ENCODE measurements at places on chromosomes 1 and 21. TPM values are rescaled to one million over a fixed set of nuclear protein-coding genes. Genes with fewer than 3 reads are reported as not detected.

- DNase-seq: no peak
- no peak overlapping the region for H3K4me3 ChIP-seq
- peaks cover 4% of the 10 kb centered on the region for H3K4me1 ChIP-seq
- peaks cover 49% of the 10 kb centered on the region for H3K27me3 ChIP-seq
These were observed 6.6 kb downstream of the EPHB2 start for GRCh38 chr1:22717037-22717760.

PPM1J gene
- total RNA-seq: not detected

HSPB7 gene
- not detected for total RNA-seq

DNA sequence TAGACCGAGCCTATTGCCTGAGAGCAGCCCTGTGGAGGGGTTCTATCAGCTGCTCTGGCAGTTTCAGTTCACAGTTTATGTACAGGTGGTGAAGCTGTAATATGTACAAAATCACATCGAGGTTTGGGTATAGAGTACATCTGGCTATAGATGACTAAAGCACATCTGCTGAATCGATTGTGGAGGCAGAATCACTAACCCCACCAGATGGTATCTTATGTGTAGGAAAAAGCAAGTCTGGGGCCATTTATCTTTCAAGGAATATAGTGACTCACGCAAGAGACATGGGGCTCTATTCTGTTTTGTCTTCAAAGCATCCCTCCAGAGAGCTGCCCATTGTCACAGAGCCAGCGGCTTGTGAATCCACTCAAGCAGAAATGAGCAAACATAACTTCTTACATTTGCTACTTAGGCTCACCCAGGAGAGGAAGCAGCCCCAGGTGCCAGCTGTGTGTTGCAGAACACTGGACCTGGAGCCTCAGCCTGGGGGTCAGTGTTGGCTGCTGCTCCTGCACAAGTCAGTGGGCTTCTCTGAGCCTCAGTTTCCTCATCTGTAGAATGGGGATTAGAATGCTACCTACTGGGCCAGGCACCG lies 21.3 kb downstream of the MIIP start:
- no peaks in the 10 kb centered on the region for H3K36me3 ChIP-seq
- H3K27ac ChIP-seq: no peak overlapping the region
- no peak overlapping the region for H3K4me3 ChIP-seq

DNA sequence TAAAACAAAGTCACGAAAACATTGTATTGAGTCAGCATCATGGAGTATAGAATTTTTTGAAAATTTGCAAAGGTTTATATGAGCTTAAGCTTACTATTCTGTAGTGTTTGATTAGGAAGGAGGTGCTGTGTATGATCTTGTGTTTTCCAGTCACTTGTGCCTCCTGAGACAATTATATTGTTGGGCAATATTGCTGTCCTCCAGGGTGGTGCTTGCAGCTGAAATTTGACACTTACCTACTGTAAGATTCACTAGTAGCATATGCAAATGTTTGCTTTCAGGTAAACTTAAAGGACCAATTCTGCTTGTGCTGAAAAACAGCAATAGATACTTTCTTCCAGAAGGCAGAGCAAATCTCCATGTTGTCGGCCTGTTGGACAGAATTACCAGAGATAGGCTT lies 268.0 kb downstream of the TGFB2 start:
- no peak overlapping the region for H3K4me3 ChIP-seq
- H3K4me1 ChIP-seq: no peaks in the 10 kb centered on the region
- no peaks in the 10 kb centered on the region for H3K36me3 ChIP-seq
- DNase-seq: no peak

DNA sequence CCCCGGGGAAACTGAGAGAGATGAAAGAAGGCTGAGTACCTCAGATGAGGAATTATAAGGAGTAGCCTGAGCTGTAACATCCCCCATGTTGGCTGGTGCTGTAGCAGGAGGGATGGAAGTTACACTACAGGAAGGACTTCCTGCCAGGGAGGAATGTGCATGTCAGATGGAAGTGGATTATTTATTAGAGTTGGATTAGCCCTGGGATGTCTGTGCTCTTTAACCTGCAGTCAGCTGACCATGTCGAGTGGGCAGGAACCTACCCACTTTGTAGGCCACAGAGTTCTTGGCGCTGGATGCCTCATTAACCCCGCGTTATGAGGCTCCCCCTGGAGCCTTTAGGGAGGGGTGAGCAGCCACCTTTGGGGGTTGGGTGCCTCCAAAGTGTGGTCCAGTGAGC lies 757 bp upstream of the SEMA4A start:
- no peak for DNase-seq
- peak overlapping the region; percentile 58 for H3K27ac ChIP-seq
- no peak overlapping the region for H3K4me3 ChIP-seq
- no peaks in the 10 kb centered on the region for H3K36me3 ChIP-seq
- no peaks in the 10 kb centered on the region for H3K27me3 ChIP-seq

GLUL gene
- total RNA-seq: 10.2 TPM

DNA sequence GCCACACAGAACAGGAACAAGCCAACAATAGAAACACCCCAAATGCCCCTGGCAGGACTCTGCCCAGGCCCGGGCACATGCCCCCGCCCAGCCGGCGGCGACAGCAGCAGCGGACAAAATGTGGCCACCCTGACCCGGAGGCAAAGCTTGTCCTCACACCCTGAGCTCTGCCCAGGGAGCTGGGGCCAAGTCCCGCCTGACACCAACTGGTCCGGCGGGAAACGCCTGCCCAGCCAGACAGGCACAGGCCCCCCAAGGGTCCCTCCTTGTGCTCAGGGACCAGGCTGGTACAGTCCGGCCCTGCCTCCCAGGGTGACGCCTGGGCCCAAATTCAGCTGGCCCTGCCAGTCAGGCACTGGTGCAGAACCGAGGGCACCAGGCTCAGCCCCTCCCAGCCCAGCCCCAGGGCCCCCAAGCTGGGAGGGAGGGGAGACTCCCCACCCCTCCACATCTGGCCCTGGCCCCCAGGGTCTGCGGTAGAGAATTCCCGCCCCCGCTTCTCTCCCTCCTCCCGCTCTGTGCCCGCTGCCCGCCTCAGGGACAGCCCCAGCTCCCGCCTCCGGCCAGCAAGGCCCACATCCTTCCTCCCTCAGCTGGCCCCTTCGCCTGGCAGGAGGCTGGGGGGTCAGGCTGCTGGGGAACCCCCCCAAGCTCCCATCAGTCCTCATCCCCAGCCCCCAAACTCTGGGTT lies 2.0 kb downstream of the AHDC1 start:
- H3K27me3 ChIP-seq: no peaks in the 10 kb centered on the region
- H3K36me3 ChIP-seq: no peaks in the 10 kb centered on the region
- no peak for DNase-seq
- H3K27ac ChIP-seq: peak overlapping the region; percentile 56
- H3K4me1 ChIP-seq: peaks cover 36% of the 10 kb centered on the region

ADAMTS5 gene
- total RNA-seq: not detected

TARS2 gene
- total RNA-seq: 41.8 TPM

SLAMF9 gene
- total RNA-seq: not detected

- H3K4me3 ChIP-seq: no peak overlapping the region
- H3K4me1 ChIP-seq: no peaks in the 10 kb centered on the region
- H3K27ac ChIP-seq: no peak overlapping the region
- no peaks in the 10 kb centered on the region for H3K27me3 ChIP-seq
- no peak for DNase-seq
- no peaks in the 10 kb centered on the region for H3K36me3 ChIP-seq
These were observed 114.2 kb downstream of the BCAR3 start for GRCh38 chr1:93567255-93567918.

SPRR1A gene
- not detected for total RNA-seq

SMYD3 gene
- total RNA-seq: 19.1 TPM

GRCh38 chr1:16068356-16069270 lies 4.8 kb downstream of the FAM131C start:
- H3K4me3 ChIP-seq: no peak overlapping the region
- peaks cover 10% of the 10 kb centered on the region for H3K27me3 ChIP-seq
- H3K4me1 ChIP-seq: peaks cover 24% of the 10 kb centered on the region
- no peaks in the 10 kb centered on the region for H3K36me3 ChIP-seq
- no peak for DNase-seq

- no peaks in the 10 kb centered on the region for H3K36me3 ChIP-seq
- no peak overlapping the region for H3K4me3 ChIP-seq
- H3K27me3 ChIP-seq: peaks cover 4% of the 10 kb centered on the region
- no peak overlapping the region for H3K27ac ChIP-seq
- no peaks in the 10 kb centered on the region for H3K4me1 ChIP-seq
These were observed 119.8 kb downstream of the TPR start for GRCh38 chr1:186255266-186255665.

GRCh38 chr1:18556364-18556763 lies 74.3 kb upstream of the PAX7 start:
- peaks cover 47% of the 10 kb centered on the region for H3K27me3 ChIP-seq
- no peak overlapping the region for H3K4me3 ChIP-seq
- peaks cover 10% of the 10 kb centered on the region for H3K4me1 ChIP-seq
- no peaks in the 10 kb centered on the region for H3K36me3 ChIP-seq
- no peak for DNase-seq
- no peak overlapping the region for H3K27ac ChIP-seq

DNA sequence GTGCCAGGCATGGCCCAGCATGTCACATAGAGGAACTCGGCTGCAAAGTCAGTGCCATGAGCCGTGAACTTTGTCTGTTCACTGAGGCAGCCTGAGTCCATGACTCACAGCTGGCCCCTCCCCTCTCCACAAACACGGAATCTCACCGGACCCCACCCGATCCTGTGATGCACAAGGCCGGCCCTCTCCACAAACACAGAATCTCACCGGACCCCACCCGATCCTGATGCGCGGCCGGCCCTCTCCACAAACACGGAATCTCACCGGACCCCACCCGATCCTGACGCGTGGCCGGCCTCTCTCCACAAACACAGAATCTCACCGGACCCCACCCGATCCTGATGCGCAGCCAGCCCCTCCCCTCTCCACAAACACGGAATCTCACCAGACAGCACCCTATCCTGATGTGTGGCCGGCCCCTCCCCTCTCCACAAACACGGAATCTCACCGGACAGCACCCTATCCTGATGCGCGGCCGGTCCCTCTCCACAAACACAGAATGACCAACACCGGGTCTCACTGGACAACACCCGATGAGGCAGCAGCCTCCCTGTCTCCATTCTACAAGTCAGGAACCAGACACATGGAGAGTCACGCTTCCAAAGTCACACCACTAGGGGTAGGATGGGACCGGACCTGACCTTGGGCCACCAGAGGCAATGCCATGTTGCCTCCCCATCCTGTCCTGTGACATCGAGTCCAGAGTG lies 39.6 kb upstream of the GPR153 start:
- no peak overlapping the region for H3K4me3 ChIP-seq
- no peak overlapping the region for H3K27ac ChIP-seq
- no peak for DNase-seq
- H3K36me3 ChIP-seq: no peaks in the 10 kb centered on the region

DNA sequence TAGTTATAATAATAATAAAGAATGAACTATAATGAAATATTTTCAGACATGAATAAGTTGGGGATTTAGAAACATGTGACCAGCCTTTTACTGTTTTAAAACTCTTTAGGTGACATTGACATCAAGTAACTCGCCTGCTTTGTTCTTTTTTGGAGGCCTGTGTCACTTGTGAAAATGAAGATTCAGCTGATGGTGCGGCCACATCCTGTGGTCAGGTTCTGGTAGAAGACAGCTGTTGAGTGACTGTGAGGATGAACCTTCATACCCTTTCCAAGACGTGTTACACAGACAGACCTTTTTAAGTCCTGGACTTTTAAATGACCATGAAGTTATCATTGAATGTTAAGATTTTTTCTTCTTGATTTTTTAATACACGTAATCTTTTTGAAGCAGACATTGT lies 10.3 kb downstream of the UTS2 start:
- no peaks in the 10 kb centered on the region for H3K27me3 ChIP-seq
- H3K36me3 ChIP-seq: peaks cover 44% of the 10 kb centered on the region
- no peak overlapping the region for H3K27ac ChIP-seq
- H3K4me3 ChIP-seq: no peak overlapping the region
- H3K4me1 ChIP-seq: no peaks in the 10 kb centered on the region

GBP6 gene
- total RNA-seq: 0.19 TPM

C1QC gene
- total RNA-seq: 1.2 TPM

DNA sequence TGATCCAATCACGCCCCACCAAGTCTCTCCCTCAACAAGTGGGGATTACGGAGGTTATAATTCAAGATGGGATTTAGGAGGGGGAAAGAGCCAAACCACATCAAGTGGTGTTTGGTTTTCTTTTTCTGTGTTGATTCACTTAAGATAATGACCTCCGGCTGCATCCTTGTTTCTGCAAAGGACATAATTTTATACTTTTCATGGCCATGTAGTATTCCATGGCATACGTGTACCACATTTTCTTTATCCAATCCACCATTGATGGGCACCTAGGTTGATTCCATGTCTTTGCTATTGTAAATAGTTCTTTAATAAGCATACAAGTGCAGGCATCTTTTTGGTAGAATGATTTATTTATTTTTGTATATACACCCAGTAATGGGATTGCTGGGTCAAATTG lies 162.5 kb upstream of the JUN start:
- no peak for DNase-seq
- H3K4me1 ChIP-seq: peaks cover 72% of the 10 kb centered on the region
- H3K4me3 ChIP-seq: no peak overlapping the region
- H3K36me3 ChIP-seq: no peaks in the 10 kb centered on the region
- no peaks in the 10 kb centered on the region for H3K27me3 ChIP-seq
- no peak overlapping the region for H3K27ac ChIP-seq

DNA sequence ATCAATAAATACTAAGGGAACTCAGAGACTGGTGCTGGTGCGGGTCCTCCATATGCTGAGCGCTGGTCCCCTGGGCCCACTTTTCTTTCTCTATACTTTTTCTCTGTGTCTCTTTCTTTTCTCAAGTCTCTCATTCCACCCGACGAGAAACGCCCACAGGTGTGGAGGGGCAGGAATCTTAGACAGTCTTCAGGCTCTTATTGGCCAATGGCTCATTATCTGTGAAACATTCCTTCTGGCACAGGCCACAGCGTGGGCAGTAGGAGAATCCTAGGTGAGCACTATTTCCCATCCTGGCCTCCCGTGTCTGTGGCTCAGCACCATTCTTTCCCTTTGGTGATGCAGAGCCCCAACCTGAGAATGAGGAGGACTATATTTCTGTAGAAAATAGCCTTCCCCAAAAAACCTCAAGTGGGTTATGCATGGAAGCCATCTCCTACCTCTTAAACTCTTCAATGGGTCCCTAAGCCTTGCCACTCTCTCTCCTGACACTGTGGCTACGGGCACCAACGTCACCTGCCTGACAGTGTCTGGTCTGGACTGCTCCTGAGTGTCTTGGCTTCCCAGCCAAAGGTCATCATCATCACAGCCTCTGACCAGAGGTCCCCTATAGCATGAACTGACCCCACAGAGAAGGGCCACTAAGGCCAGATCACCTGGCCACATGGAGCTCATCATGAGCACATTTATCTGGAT lies 6.2 kb upstream of the SLAMF1 start:
- peaks cover 64% of the 10 kb centered on the region for H3K4me1 ChIP-seq
- no peak for DNase-seq
- no peaks in the 10 kb centered on the region for H3K36me3 ChIP-seq
- no peak overlapping the region for H3K27ac ChIP-seq

GRCh38 chr1:245556057-245556456 lies 401.3 kb downstream of the KIF26B start:
- no peak overlapping the region for H3K4me3 ChIP-seq
- no peaks in the 10 kb centered on the region for H3K36me3 ChIP-seq
- peaks cover 8% of the 10 kb centered on the region for H3K27me3 ChIP-seq
- no peaks in the 10 kb centered on the region for H3K4me1 ChIP-seq
- no peak overlapping the region for H3K27ac ChIP-seq

LRP8 gene
- total RNA-seq: 11.7 TPM

- no peaks in the 10 kb centered on the region for H3K27me3 ChIP-seq
- H3K27ac ChIP-seq: peak overlapping the region; percentile 8
- peaks cover 42% of the 10 kb centered on the region for H3K4me1 ChIP-seq
- no peak overlapping the region for H3K4me3 ChIP-seq
- no peak for DNase-seq
These were observed 92.5 kb upstream of the LRRC8D start for GRCh38 chr1:89728381-89728780.

GRCh38 chr1:29924017-29924431 lies 687.7 kb downstream of the PTPRU start:
- no peaks in the 10 kb centered on the region for H3K36me3 ChIP-seq
- no peak for DNase-seq
- H3K4me1 ChIP-seq: no peaks in the 10 kb centered on the region
- H3K27ac ChIP-seq: no peak overlapping the region
- no peak overlapping the region for H3K4me3 ChIP-seq
